ENCODE measurements at places on chromosomes 1 and 21.

DNA sequence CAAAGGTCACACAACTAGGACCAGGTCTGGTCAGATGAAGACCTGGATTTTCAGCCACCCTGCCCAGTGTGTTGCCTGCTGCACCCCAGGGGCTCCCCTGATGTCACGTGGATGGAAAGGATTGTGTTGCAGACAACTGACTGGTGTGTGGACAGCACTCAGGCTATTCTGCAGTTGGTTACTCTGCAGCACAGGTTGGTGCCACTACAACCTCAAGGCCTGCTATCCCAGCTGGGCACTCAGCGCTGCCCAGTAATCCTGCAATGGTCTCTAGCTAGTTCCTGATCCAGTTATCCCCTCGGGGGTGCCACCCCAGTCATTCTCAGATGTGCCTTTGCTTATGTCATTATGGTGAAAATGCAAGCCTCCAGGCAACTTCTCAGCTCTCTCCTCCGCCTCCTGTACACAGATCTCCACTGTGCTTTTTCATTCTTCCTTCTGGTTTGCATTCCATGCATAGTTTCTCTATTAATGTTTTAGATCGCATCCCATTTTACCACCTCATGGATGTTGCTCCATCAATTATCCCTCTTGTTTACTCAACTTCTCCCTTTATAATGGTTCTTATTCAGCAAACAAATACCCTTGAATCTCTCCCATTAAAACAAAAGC, 503.2 kb upstream of the CAMK1G start:
- DNase-seq, result no peak

DNA sequence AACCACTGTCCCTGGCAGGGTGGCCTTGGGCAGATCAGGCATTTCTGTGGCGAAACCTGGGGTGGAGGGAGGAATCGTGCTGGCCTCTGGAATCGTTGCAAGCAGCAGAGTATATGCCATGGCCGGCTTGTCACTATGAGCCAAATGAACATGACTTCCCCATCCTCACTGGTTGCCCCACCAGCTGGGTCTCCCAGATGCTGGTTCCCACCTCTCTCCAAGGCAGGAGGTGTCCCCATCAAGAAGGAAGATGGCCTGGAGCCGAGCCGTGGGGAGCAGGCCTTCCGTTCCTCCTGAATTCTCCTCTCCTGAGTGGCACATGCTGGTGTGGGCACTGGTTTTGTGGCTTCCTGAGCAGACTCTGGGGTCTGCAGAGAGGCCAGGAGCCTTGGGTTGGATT, 60.2 kb upstream of the ACTRT2 start:
- DNase-seq, result no peak

- no peak for DNase-seq
These were observed 51.9 kb upstream of the LPGAT1 start for GRCh38 chr1:211882381-211883004.

GRCh38 chr1:211578640-211579439, at the start of gene SLC30A1:
TSS of gene SLC30A1 (minus strand) at chr1:211579161. CDS start at chr1:211578612, 549 bp downstream.
- DNase-seq, result peak; percentile 98

DNA sequence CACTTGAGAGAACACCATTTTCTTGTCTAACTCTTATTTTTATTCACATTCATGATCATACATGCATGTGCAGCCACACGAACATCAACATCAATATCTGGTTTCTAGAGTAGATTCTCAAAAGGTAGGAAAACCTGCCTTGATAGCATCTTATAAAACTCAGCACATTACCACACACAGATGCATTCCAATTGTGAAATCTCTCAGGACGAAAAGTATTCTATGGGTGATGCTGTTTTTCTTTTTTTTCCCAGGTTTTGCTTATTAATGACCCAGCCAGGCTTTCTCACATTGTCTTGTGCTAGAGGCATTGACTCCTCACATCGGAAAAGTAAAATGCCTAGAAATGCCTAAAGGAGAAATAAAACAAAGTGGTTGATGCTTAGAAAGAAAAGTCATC, 562.8 kb downstream of the KIF26B start:
- no peak for DNase-seq

DNA sequence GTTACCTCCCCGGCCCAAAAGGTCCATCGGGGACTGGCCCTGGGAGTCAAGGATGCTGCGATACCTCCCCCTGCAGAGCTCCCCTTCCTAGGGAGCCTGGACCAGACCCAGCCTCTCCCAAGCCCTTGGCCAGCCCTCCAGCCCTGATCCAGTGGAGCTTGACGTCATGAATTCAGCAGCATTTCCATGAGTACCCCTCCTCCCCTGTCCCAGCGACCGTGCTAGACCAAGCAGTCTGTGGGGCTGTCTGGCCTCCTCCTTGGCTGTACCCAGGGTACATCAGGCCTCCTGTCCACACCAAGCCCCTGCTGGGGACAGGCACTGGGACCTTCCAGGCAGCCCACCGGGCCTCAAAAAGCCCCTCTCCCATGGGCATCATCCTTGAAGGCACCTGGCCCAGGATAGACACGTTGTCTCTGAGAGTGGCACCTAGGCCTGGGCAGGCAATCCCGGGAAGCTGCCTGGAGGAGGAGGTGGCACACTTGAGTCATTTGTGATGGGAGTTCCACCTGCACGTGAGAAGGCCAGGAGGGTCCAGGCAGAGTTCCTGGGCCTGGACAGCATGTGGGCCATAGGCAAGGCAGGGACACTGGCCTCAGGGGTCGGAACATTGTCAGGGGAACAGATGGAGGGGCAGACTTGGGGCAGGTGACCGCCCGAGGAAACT, 46.4 kb downstream of the WNT9A start:
- DNase-seq, result no peak

DNA sequence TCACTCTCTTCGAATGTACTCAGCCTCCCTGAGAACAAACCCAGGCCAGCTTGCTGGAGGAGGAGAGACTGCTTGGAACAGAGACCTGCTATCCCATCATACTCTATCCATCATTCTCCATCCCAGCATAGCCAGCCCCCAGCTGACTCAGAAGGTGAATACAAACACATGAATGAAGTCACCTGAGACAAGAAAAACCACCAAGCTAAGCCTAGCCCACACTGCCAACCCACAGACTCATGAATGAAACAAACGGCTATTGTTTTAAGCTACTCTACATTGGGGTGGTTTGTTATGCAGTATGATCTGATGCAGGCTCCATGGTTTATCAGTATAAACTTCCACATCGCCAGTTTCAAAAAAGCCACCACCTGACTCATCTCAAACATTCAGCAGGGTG, 395.6 kb downstream of the SETD4 start:
- no peak for DNase-seq

GRCh38 chr1:162111572-162111971, 42.1 kb downstream of the NOS1AP start:
- DNase-seq, result no peak

DNA sequence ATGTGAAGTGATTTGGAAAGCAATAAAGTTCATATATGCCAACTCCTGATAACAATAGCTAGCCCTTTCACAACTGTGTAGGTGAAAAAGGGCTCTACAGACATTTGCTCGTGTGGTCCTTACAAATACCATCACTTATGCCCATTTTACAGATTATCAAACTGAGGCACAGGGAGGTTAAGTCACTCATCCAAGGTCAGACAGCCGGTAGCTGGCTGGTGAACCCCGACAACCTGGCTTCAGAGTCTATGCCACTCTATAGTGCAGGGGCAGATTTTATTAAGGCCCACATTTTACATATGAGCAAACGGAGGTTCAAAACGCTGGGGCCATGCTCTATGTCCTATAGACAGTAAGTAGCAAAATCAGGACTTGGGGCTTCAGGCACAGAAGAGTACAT, 280.5 kb downstream of the RRAGC start:
- no peak for DNase-seq

GRCh38 chr1:28154078-28154594, 22.4 kb downstream of the PTAFR start:
- DNase-seq, result no peak

DNA sequence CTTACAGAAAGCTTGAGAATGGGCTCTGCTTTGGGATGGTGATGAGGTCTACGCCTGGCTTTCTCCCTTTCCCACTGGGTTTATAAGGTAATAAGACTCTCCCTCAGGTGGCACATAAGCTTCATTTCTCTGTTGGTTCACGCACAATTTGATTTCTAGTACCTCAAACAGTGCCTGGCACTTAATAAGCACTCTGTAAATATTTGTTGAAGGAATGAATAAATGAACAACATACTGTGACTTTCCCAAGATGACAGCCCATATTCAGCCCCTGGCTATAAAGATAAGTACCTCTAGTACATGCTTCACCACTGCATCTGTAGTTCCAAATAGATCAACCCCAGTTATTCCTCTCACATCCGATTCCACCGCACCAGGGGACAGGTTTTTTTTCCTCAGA, 17.8 kb downstream of the COPA start:
- DNase-seq, result no peak

- peak; percentile 12 for DNase-seq
These were observed 136.7 kb upstream of the ETV3 start for GRCh38 chr1:157274698-157275534.

GRCh38 chr1:170789063-170789462, 125.1 kb downstream of the PRRX1 start:
- DNase-seq, result no peak

- DNase-seq, result no peak
These were observed 487.3 kb upstream of the PTBP2 start for GRCh38 chr1:96234299-96234698.

- DNase-seq, result no peak
These were observed 68.0 kb downstream of the FAAP20 start for GRCh38 chr1:2126331-2127186.

GRCh38 chr1:155984341-155984740, 6.0 kb upstream of the ARHGEF2 start:
- DNase-seq, result no peak

GRCh38 chr1:207010726-207011125, 21.8 kb downstream of the C1orf116 start:
- DNase-seq, result no peak

GRCh38 chr1:5110508-5110907, 456.1 kb downstream of the AJAP1 start:
- no peak for DNase-seq

- no peak for DNase-seq
These were observed 176.0 kb downstream of the CAMTA1 start for GRCh38 chr1:6961289-6961688.

GRCh38 chr1:184164536-184164935, 113.0 kb downstream of the TSEN15 start:
- no peak for DNase-seq

- DNase-seq, result no peak
These were observed 1.2 kb upstream of the RWDD3 start for GRCh38 chr1:95232646-95233318.

DNA sequence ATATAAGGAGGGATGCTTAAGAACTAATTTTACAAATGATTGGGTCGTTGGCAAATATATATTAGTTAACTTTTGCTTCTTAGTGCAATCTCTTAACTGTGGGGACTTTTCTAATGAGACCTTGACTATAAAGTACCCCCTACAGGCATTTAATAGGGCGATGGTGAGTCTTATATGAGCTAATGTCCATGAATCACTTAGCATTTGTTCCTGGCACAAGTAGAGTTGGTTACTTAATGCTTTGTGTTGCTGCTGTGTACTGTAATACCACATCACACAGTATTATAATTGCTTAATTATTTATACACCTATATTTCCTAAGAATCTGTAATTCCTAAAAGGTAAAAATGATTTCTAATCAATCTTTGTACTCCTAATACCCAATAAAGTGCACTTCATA, 25.3 kb upstream of the TMCO1 start:
- DNase-seq, result no peak

GRCh38 chr1:172176206-172176605, 244.3 kb upstream of the C1orf105 start:
- DNase-seq, result no peak

- DNase-seq, result no peak
These were observed 68.9 kb downstream of the SLC9A1 start for GRCh38 chr1:27086026-27086425.

- DNase-seq, result peak; percentile 37
These were observed 173.3 kb upstream of the FOXD3 start for GRCh38 chr1:63148825-63149645.

- no peak for DNase-seq
These were observed 110.6 kb upstream of the PLPPR5 start for GRCh38 chr1:99115231-99115630.

DNA sequence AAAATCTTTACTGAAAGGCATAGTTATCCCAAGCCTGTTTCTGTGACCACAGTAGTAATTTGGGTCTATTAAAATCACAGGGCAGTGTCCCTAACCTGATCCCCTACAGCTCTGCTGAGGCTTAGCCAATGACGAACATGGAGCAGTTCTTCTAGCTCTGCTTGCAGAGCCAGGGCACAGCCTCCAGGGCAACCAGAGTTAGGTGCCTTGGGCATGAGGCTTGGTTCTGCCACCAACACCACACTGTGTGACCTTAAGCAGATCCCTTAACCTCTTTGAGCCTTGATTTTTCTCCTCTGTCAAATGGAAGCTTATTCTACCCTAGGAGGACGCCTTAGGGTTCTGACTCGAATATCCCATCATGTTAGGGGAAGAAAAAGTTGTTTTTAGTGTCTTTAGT, 86.7 kb upstream of the TLR5 start:
- no peak for DNase-seq

DNA sequence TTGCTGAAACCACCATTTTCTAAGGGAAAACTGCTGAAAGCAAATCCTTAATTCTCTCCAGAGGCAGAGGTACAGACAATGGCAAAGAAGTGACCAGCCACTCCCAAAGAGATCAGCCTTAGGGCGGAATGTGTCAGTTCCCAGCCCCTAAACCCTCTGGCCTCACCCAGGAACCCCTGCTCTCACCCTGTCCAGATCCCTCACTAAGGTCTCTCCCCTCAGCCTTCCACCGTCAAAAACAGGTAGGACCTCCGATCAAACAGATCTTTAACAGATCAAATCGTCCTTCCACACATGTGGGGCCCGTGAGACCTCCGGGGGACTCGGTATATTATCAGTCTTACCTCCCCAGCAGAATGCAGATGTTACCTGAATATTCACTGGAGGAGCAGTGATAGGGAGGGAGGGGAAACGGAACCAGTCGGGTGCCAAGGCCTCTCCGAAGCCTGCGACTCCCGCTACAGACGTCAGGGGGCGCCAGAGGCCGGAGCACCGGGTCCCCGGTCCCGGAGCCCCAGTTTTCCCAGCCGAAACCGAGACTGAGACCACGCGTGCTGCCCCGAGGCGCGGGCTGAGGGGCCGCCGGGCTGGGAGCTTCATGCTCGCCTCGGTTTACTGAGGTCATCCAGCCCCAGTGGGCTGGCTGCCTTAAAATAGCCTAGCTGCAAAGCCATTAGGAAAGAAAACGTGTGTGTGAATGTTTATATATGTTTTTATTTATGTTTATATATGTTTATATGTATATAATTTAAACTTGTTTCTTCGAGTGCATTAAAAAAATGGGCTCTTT, 23.6 kb downstream of the GPA33 start:
- DNase-seq, result peak; percentile 69
